ENCODE measurements at places on chromosomes 1 and 21.

DNA sequence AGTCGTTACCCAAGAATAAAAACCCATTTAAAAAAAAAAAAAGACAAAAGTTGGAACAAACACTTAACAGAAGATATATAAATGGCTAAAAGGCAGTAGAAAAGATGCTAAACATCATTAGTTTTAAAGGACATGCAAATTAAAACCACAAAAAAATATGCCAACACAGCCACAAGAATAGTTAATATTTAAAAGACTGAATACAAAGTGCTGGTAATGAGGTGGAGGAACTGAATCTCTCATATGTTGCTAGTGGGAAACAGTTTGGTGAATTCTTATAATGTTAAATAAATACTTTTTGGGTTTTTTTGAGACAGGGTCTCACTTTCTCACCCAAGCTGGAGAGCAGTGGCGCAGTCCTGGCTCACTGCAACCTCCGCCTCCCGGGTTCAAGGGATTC is 10.0 kb downstream of the LRRC40 start:
- no peak for DNase-seq

DNA sequence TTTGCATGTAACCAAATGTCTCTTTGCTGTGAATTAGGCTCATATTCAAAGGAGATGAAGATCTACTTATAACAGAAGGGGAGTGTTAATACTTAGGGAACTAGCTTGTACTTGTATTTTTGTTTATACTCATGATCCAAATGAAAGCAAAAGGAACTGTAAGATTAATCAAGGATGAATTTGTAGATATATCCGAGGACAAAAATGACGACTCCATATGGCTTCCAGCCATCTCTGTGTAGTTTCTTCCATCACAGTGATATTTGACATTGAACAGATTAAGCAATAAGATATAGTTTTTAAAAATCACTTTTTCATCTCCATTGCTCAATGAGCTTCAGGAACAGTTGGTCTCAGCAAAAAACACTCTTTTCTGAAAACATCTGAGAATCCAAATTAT is 257.4 kb upstream of the CAMK1G start:
- DNase-seq, result no peak

DNA sequence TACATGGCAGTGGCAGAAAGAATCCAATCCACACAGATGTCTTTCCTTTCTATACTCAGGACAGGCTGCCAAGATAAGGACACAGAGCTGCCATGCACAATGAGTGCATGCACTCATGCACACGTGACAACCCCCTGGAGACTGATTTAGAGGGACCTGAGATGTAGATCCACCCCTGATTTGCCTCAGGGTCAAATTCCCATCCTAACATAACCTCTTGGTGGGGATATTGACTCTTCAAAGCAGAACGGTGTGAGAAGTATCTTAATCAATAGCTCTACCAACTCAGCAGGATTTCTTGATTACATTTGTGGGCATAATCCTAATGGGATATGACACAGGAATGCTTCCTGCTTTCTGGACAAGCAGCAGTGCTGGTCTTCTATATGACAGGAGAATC is 125.2 kb upstream of the DSCAM start:
- DNase-seq, result no peak

DNA sequence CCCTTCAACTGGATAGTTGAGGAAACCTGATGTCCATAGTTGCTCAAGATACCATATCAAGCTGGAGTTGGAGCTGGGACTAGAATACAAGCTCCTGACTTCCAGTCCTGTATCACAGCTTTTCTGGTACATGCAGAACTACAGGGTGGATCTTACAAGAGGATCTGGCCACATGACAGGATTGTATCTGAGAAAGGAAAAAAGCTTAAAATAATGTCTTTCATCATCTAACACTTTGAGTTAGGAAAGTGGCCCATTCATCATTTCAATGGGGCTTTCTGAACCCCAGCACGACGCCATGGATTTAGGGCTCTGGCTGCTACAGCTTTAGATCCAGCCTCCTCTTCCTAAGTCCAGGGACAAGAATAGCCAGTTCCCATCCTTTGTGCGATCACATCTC is 46.9 kb downstream of the RASSF5 start:
- no peak for DNase-seq

DNA sequence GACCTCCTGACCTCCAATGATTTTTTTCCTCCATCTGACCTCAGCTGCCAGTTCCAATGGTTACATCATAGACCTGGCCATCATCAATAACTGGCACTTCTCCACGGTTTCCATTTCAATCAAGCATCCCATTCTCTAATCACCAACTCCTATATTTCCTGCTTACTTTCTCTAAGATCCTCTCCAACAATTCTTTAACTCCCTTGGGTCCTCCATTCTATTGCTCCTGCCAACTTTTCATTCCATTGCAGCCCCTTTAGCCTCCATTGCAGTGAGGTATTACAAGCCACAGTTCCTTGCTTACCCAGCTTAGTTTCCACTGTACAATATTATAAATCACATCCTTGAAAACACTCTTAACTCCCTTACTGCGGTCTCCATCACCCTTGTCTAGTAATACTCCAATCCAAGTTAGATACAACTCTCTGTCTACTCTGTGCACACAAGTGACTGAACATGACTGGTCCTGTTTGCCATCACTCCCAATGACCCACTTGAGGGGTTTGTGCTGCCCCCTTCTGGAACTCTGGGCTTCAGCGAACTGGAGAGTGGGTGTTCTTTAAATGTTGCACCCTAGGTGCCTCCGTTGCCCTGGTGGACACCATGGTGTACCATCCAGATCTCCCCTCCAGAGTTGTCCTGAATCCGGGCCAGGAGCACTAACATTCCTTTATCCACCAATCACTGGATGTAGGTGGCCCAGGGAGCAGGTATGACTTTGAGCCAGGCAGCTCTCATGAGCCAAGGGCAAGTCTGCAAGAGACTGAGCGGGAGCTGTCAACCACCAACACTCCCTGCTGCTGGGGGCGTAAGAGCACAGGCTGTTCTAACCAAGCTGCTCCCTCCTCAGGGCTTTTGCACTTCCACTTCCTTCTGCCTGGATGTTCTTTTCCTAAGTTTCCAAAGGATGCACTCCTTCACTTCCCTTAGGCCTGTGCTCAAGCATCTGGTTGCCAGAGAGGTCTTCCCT is 3.7 kb upstream of the FNDC7 start:
- DNase-seq, result no peak

GRCh38 chr1:65792669-65793358 is at the start of gene PDE4B:
PDE4B (plus strand) TSS chr1:65792895.
- DNase-seq, result peak; percentile 47

DNA sequence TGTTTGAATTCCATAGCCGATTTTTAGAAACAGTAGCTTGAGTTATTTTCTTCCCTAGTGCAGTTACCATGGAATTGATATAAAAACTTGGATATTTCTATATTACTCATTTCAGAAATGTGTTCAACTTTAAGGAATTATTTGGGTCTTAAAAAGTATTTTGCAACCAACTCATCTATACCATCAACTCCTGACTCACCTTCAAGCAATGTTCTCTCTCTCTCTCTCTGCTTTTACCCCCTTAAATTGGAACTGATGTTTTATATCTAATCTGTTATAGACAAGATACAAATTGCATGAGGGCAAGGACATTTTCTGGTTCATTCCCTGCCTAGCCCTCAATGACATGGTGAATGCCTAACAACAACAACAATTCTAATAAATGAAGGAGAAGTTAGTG is 214.7 kb upstream of the NRIP1 start:
- no peak for DNase-seq

- peak; percentile 59 for DNase-seq
Observed at GRCh38 chr21:37233551-37234146, 33.5 kb downstream of the VPS26C start.

DNA sequence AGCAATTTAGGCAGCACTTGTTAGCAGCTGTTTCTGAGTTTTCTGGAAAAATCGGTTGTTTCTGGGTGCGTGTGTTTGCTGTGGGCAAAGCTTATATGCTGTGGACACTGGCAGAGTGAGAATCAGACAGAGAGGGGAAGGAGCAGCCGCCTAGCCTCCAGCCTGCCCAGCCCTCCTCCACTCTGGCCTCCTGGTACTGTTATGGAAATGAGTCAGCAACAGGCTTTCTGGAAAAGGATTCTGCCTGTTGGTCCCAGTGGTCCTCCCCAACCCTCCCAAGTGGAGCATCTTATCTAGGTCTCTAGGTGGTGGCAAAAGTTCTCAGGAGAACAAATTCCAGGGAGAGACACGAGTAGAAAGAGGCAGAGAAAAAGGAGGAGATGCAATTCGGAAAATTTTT is 42.2 kb upstream of the GOLT1A start:
- DNase-seq, result no peak

DNA sequence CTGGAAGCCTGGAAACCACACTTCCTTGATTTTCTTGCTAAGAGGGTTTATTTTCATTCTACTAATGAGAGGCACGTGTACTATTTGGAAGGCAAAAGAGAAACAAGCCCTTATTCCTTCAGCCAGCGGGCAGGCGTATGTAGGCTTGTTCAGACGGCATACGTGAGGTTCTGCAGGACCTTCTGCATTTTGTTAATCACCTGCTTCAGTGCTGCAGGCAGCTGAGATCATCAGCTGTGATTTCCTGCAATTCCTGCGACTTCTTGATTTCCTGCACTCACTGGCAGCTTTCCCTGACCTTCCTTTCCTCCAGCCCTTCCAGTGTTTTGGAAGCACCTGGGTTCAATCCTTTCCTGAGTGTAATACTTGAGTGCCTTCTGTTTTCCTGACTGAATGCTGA is 43.4 kb downstream of the TSNAX start:
- no peak for DNase-seq

- peak; percentile 95 for DNase-seq
Observed at GRCh38 chr21:25273959-25274358, 333.3 kb downstream of the MRPL39 start.

DNA sequence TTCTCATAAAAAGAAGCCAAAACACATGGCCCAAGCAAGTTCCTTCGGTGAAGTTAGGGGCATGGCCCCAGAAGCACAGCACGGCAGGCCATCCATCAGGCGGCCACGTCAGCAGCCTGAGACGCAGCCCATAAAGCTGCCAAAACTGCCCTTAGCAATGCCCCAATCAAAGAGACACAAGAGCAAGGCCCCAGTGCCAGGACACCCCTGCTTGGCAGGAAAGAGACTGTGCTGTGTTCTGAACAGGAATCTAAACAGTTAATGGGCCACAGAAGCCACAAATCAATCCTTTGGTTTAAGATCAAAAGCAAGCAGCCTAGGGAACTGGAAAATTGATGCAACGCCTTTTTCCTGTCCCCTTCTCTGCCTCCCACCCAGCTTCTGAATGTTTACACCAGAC is 497.0 kb upstream of the USP24 start:
- no peak for DNase-seq

DNA sequence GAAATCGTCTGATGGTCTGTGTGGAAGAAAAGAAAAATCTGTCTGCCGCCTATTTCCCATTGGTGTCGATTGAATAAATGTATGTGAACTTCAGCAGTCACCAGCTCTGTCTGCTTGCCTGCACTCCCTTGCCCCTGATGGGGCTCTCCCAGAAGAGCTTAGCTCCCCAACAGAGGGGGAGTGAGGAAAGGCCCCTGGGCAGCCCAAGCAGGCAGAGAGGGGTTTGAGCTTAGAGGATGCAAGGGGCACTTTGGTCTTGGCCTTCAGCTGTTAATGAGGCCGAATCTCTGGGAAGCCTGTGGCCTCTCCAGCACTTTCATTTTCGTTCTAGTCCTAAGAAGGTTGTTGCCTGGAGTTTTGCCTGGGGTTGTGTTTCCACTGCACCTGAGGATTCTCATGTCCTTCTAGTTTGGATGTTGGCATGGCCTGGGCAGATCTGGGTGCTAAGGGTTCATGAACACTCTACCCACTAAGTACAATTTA is 2.8 kb downstream of the FOXD2 start:
- DNase-seq, result no peak

GRCh38 chr1:34987018-34987417 is 1.9 kb upstream of the TMEM35B start:
- no peak for DNase-seq

DNA sequence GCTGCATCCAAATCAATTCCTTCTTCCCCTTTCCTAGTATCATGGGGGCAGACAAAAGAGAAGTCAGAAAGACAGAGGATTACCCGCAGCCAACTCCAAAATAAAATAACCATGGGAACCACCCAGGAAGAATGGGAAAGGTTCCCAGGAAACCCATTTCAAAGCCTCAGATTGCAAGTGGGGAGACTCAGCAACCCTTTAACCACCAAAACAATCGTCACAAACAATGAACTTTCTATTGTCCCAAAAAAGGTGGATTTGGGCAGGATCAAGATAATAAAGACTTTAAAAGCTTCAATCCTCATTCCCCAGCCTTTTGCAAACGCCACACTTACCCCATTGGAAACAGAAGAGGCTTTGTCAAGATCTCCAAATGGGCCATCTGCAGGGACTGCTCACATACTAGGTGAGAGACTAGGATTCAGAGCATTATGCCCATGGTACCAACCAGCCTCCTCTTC is 5.1 kb downstream of the TIAM1 start:
- DNase-seq, result no peak

DNA sequence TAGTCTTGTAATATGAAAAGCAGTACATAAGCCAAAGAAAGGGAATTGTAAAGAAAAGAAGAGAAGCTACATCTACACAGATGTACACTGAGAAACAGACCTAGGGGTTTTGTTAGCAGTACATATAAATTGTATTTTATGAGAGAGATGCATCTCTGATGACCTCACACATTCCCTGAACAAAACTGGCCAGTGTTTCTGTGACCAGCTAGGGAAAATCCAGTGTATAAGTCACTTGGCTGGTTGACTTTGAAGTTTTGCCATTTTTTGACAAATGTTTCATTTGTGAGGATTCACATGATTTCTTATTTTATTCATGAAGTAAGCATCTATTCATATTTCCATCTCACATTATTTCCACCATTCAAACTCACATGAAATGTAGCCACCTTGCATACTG is 28.3 kb upstream of the DYNLT5 start:
- DNase-seq, result no peak

DNA sequence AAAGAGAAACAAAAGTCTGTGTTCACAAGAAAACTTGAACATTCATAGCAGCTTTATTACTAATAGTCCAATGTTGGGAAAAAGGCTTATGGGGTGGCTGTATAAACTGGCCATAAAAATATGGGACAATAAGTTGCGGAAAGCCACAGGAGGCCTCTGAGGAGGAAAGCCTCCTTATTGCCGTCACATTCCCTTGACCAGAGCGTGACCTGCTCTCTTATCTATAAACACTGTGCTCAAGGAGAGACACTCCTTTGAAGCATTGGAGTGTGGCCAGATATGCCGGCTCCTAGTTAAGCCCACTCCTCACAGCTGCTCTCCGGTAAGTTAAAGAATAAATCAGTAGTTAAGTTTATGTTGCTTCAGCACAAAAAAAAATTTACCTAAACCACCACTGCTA is 19.7 kb downstream of the OR6Y1 start:
- DNase-seq, result no peak

- no peak for DNase-seq
Observed at GRCh38 chr1:47834326-47834725, 162.9 kb downstream of the TRABD2B start.

- DNase-seq, result no peak
Observed at GRCh38 chr1:169568497-169568896, 17.8 kb downstream of the F5 start.

DNA sequence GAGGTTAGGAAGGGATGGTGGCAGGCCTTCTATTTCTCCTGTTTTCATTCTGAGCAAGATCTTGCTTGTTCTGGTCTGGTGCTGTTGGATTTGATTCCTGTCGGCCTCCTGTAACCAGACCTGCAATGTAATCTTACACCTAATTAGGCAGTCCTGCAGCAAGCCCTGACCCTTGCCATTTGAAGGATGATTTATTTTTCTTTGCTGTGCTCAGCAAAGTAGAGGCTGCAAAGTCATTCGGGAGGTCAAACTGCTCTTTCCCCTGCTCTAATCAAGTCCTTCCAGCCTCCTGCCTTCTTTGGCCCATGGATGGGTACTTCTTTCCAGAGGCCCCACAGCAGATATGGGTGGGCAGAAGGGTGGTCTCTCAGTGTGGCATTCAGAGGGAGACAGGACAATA is 417.7 kb upstream of the USP24 start:
- DNase-seq, result no peak

- DNase-seq, result no peak
Observed at GRCh38 chr1:92837062-92837461, 5.2 kb downstream of the RPL5 start.
